ENCODE measurements at places on chromosomes 1 and 21. TPM values are rescaled to one million over a fixed set of nuclear protein-coding genes. Genes with fewer than 3 reads are reported as not detected.

GRCh38 chr1:44357710-44358109, 2.7 kb upstream of the ERI3 start:
- no peaks in the 10 kb centered on the region for H3K27me3 ChIP-seq
- no peak overlapping the region for H3K4me3 ChIP-seq
- H3K36me3 ChIP-seq, result no peaks in the 10 kb centered on the region
- peaks cover 10% of the 10 kb centered on the region for H3K4me1 ChIP-seq
- DNase-seq, result no peak

DNA sequence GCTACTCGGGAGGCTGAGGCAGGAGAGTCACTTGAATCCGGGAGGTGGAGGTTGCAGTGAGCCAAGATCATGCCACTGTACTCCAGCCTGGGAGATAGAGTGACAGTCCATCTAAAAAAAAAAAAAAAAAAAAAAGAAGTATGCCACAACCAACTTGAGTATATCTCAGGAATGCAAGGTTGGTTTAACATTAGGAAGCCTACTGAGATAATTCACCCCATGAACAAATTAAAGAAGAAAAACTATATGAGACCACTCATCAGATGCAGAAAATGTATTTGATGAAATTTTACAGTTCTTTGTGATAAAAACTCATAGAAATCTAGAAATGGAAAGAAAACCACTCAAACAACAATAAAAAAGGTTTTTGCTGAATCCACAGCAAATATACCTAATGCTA, 373.8 kb downstream of the LMO4 start:
- no peak overlapping the region for H3K4me3 ChIP-seq
- H3K27ac ChIP-seq, result no peak overlapping the region
- no peak for DNase-seq
- no peaks in the 10 kb centered on the region for H3K36me3 ChIP-seq
- H3K27me3 ChIP-seq, result no peaks in the 10 kb centered on the region

DNA sequence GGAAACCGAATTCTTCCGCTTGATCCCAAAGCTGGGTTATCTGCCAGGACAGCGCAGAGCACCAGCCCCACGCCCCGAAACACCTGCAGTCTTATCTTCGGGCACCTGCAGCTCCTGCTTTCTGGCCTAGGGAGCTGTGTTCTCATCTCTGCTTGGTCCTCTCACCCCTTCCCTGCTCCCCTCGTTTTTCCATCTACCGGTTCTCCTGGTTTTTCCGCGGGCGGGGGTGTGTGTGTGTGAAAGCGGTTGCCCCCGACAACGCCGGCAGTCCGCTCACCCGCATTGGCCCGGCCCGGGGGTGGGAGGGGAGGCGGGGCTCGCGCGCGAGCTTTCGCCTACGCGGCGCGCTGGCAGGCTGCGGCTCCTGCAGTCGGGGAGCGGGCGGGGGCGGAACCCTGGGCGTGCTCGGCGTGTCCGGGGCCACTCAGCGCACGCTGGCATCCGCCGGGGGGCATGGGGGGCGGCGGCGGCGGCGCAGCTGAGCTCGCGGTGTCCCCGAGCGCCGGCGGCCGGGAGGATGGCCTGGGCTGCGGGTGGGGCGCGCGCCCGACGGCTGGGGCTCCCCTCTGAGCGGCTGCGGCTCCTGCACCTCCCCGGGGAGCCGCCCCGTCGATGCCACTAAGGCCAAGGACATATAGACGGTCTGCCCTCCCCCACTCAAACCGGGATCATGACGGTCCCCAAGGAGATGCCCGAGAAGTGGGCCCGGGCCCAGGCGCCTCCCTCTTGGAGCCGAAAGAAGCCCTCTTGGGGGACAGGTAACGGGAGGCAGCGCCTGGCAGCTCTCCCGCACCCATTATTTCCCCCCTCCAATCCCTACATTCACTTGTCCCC, 3.2 kb downstream of the ATP8B2 start:
- DNase-seq, result peak; percentile 91
- peaks cover 19% of the 10 kb centered on the region for H3K36me3 ChIP-seq
- H3K4me3 ChIP-seq, result peak overlapping the region; percentile 18
- H3K4me1 ChIP-seq, result peaks cover 33% of the 10 kb centered on the region
- H3K27me3 ChIP-seq, result no peaks in the 10 kb centered on the region
- peak overlapping the region; percentile 63 for H3K27ac ChIP-seq

- H3K27ac ChIP-seq, result peak overlapping the region; percentile 66
- peaks cover 80% of the 10 kb centered on the region for H3K4me1 ChIP-seq
- no peaks in the 10 kb centered on the region for H3K36me3 ChIP-seq
- peak; percentile 16 for DNase-seq
Observed at GRCh38 chr1:53296117-53296749, 31.6 kb downstream of the LRP8 start.

- DNase-seq, result no peak
- no peaks in the 10 kb centered on the region for H3K36me3 ChIP-seq
- H3K4me3 ChIP-seq, result no peak overlapping the region
- no peak overlapping the region for H3K27ac ChIP-seq
- peaks cover 13% of the 10 kb centered on the region for H3K4me1 ChIP-seq
Observed at GRCh38 chr1:40936931-40937339, 42.6 kb upstream of the CTPS1 start.

GRCh38 chr1:16114527-16115467, 41.1 kb downstream of the EPHA2 start:
- H3K4me1 ChIP-seq, result no peaks in the 10 kb centered on the region
- H3K27me3 ChIP-seq, result no peaks in the 10 kb centered on the region

AHDC1 gene
- total RNA-seq, result 25.5 TPM

SYT14 gene
- total RNA-seq, result 19.2 TPM
